ENCODE measurements at places on chromosomes 12 and 14.
A peak's percentile ranks its signal among the peaks of the same experiment; 100 is the strongest.

DNA sequence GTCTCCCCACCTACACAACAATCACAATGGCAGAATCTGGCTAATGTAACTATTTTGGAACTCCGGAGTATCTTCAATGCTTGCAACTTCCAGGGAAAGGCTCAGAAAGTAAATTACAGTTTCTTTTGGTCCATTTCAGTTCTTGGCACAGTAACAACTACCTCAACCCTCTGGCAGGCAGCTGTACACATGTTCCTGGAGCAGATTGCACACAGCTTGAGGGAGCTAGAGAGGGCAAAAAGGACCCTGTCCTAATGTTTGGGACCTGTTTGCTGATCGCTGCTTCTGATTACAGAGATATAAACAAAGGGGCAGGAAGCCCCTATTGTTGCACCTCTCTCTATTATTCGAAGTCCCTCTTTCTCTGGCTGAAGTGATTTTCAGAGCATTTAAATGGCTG lies 35.2 kb upstream of the SLC38A1 start:
- DNase-seq, result peak; percentile 4

- no peak for DNase-seq
Measured at GRCh38 chr12:108833355-108833733, 24.0 kb downstream of the SSH1 start.

DNA sequence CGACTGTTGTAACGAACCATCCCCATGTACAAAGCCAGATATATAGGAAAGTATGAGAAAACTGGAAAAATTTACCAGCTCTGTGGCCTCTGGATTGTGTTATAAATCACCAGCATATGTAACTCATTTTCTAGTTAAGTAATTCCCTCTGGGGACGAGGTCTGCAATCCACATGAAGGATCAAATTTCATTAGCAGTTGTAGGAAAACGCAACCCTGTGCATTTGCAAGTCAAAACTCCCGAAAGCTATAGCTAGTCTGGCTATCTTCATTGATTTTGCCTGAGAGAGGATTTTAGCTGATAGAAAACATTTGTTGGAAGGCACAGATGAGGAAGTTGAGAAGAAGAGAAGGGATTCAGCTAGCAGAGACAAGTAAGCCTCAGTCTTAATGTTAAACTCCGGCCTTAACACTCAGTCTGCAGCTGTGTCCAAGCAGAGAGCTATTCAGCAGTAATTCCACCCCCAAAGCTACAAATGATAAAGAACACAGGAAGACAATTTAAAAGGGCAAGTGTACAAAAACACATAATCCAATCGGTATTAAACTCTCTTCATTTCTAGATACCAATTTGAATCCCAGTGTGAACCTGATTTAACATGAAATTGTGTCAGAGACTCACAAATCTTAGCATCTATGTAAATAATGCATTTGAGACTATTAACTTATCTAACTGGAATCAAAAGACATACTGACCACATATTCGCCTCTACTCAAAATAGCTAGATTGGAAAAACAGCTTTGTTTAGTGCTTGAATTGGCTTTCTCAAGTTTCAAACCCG lies 54.2 kb upstream of the CERS5 start:
- peak; percentile 68 for DNase-seq

GRCh38 chr14:101500061-101500460 lies 61.2 kb upstream of the DIO3 start:
- DNase-seq, result no peak

GRCh38 chr14:85413836-85414526 lies 116.0 kb upstream of the FLRT2 start:
- DNase-seq, result no peak

GRCh38 chr14:92954933-92955332 lies 32.0 kb downstream of the CHGA start:
- no peak for DNase-seq

GRCh38 chr12:102316723-102317122 lies 119.1 kb upstream of the PMCH start:
- no peak for DNase-seq

- no peak for DNase-seq
Measured at GRCh38 chr12:18383203-18383602, 121.9 kb downstream of the PIK3C2G start.

DNA sequence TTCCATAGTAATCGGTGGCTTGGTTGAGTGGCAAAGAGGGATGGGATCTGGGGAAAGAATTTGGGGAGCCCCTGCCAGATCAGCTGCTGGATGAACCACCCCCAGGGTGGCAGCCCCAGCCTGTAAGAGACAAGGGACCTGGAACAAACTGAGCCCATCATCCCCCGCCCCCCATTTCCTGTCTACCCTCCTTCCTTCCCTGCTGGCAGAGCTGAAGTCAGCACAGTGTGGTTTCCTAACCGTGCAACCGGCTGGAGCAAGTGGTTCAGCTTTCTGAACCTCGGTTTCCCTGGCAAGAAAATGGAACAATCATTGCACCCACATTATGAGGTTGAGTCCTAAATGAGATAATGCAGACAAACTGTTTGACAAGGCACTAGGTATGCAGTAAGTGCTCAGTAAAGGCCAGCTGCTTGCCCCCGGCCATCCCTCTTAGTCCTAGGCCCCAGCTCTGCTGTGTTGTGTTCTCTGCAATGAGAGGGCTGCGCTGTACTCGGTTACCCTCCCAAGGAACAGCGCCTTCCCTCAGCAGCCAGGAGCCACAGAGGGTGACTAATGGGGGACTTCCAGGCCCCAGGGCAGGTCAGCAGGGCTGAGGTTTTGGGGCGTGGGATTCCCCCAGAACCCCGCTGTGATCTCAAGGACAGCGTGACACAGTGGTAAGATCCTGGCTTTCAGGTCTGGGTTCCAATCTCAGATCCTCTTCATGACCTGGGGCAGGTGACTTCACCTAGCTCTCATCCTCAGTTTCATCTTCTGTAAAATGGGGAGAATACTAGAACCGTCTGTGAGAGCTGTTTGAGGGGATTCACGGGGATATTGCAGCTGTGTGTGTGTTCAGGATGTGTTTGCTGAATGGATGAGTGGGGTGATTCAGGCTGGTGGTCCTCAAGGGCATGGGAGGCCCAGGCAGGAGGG lies 16.5 kb downstream of the SELPLG start:
- DNase-seq, result no peak

GRCh38 chr14:48504921-48505320 lies 829.5 kb upstream of the MDGA2 start:
- DNase-seq, result no peak

DNA sequence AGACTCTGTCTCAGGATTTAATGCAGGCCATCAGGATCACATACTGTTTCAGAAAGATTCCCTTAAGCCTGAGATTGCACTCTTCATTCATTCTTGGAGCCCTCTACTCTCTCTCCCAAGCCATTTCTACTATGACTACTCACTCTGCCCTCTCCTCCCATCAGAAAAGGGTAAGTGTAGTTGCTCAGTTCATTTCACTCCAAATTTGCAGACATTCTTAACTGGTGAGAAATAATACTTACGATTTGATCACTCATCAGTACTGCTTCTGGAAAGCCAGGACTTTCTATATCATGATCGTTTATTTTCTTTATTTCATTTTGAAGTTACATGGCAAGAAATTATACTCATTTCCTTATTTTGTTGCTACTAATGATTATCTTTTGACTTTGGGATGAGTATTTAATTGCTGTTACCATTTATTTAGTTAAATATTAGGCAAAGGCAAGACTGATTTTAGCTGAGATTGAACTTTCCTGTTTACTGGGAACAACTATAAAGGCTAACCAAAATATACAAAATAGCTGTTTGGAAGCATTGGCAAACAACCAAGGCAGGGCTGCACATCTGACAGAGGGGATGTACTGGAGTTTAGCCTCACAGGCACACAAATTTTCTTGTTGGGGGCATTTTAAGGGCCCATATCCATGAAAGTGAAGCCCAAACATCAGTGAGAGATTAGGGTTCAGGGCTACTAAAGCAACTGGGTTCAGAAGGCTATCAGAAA lies 4.1 kb upstream of the RERG start:
- no peak for DNase-seq

DNA sequence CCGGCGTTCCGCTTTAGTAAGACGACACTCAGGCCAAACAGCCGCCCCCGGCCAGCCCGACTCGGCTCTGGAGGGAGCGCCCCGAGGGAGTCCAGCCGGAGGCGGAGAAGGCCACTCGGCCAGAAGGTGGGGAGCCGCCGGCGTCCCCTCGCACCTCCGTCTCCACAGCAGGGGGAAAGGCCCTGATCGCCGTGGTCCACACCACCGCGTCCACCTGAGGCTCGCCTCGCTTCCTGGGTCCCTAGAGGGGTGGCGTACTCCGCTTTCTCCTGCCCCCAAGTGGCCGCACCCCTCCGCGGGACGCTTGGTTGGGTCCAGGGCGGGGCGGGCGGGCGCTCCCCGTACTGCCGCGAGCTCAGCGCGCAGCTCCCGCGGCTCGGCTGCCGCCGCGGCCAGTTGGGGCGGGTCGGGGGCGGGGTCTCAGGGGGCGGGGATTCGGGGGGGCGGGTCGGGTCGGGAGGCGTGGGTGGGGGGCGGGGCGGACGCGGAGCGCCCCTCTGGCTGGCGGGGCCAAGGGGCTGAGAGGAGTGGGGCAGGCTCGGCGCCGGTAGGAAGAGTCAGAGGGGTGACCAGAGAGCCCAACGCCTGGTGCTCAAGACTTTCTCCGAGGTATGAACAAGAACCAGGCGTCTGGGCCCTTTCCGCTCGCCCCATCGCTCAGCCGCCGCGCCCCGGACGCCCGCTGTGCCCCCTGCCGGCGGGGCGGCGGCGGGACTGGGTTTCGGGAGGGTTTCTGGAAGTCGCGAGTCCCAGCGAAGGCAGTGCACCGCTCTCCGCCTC lies at the start of gene FRMD6:
FRMD6 (plus strand) TSS at position 523 of the 780 bp plus-strand sequence. CDS start 37,927 bp downstream, outside the sequence.
- DNase-seq, result peak; percentile 69

GRCh38 chr12:115709540-115710011 lies 567.9 kb downstream of the MED13L start:
- DNase-seq, result no peak

- DNase-seq, result peak; percentile 14
Measured at GRCh38 chr12:57844709-57845477, 1.6 kb downstream of the CTDSP2 start.

- DNase-seq, result no peak
Measured at GRCh38 chr12:121533394-121534090, 47.3 kb downstream of the KDM2B start.

- DNase-seq, result no peak
Measured at GRCh38 chr12:82438356-82438755, 80.0 kb downstream of the METTL25 start.

DNA sequence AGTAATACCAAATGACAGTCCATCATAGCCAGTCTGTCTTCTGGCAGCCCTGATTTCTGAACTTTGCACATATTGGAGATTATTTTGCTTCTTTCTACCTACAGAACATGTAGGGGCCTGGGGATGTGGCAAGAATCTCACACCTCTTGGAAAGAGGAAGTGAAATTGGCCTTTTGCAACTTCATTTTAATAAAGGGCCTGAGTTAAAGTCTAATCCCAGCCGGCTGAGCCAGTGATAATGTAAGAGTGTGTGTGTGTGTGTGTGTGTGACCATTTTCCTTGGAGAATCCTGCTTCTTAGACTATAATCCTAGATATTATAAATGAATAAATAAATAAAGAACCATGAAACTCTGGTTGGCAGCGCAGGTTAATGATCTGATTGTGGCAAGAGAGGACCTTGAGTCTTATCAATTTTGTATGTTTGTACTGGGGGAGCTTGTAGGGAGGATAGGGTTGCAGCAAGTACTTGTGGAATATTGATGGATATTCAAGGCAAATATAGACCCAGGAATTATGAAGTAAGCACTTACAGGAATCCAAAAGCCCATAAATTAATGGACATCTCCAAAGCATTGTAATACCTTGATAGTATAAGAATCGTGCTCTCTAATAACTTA lies 233.2 kb upstream of the AMIGO2 start:
- no peak for DNase-seq

- DNase-seq, result peak; percentile 58
Measured at GRCh38 chr12:108589028-108589839, 8.7 kb downstream of the TMEM119 start.

DNA sequence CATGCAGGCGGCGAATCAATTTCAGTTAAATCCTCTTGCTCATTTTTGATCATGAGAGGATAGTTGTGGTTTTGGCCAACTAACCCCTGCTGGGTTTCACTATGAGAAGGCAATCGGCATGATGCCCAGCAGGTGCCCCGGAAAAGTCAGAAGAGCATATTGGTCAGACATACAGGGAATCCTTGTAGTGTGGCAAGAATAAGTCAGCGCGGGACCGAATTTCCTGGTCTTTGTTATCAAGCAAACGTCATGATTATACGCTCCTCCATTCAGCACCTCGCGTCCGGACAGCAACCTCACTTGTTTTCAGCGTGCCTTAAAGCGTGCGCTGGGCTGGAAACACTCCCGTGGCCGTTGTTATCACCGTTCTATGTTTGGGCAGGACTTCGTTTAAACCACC lies 1.8 kb downstream of the TBC1D30 start:
- peak; percentile 86 for DNase-seq

- DNase-seq, result no peak
Measured at GRCh38 chr14:45103806-45104205, 19.9 kb downstream of the PRPF39 start.

- DNase-seq, result no peak
Measured at GRCh38 chr12:71475280-71475679, 35.7 kb downstream of the LGR5 start.

DNA sequence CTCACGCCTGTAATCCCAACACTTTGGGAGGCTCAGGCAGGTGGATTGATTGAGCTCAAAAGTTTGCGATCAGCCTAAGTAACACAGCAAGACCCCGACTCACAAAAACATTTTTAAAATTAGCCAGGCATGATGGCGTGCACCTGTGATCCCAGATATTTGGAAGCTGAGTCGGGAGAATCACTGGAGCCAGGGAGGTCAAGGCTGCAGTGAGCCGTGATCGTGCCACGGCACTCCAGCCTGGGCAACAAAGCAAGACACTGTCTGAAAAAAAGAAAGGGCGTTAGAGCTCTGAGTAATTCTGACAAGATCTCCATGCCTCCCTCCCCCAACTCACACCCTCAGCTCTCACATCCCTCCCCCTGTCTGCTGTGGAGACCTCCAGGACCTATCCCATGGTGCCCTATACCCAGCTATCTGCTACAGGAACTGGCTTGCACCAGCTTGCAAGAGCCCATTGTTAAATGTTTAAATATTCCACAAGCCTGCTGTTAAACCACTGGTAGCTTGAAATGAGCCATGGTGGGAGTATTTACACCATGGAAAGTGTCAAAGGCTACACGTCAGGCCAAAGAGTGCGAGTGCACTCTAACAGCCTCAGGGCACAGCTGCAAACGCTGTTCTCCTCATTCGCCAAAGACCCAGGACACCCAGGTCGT lies 35.1 kb upstream of the PPP2R5C start:
- DNase-seq, result no peak

GRCh38 chr12:47730341-47730744 lies 5.1 kb upstream of the ENDOU start:
- peak; percentile 85 for DNase-seq

DNA sequence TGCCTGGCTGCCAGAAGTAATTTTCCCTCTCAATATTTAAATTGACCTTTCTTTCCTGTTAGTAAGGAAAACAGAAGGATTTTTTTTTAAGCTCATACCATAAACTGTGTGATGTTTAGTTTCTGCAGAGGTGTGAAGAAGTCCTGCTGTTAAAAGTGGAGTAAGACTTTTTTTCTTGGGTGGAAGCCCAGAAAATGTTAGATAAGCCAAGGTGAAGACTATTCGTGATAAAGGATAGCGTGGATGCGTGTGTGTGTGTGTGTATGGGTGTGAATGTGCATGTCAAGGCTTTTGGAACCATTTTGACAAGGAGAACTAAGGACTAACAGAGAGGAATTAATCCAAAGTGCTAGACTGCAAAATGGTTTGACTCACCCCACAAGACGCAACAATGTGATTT lies 152.9 kb upstream of the SEL1L start:
- DNase-seq, result no peak
